ENCODE measurements at places on chromosomes 1 and 21.

DNA sequence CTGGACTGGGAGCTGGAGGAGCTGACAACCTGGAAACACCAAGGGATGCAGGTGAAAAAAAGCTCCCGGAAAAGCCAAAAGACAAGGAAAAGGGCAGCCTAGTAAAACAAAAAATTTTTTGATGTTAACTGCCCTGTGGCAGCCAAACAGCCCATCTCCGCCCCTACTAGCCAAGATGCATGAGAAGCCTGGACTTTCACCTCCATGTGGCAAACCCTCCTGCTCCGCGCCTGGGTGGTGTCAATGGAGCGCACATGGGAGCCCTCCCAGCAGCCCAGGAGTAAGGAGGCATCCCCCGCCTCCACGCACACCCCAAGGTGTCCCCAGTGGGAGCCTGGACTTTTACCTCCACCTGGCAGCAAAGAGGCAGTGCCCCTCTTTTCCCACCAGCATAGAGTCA lies 30.5 kb downstream of the LEMD1 start:
- DNase-seq, result no peak

DNA sequence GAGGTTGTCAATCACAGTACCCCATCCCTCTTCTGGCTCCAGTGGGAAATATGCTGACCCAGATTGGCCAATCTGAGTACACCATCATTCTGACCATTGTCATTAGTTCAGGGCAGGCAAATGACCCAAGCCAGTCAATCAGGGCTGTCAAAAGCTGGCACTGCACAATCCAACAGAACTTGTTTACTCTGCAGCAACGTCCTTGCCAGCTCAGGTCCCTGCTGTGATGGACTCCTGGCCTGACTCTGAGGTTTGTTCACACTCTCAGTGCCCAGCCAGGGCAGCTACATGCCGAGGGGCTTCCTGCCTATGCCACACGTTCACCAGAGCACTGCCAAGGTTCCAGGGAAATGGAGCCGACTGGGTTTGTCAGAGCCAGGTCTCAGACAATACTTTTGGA lies 14.7 kb upstream of the OVAAL start:
- no peak for DNase-seq

DNA sequence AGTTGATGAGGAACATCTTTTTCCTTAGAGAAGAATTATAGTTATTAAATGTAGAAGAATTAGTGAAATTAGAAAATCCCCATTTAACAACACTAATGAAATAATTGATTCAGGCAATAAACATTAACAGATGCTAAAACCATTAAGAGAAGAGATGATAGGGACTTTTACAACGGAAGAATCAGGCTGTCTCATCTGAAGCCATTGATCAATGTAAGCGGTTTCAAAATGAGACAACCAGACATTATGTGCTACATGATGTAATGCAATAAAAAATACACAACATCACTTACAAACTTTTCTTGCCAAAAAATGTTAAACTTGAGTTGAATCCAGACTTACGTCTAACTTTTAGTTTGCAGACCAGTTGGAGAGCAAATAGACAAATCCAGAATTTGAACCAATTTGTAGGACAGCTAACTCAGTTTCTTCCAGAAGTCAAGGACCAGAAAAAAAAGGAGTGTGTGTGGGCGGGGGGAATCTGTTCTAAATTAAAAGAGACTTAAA lies 165.4 kb upstream of the DPT start:
- DNase-seq, result no peak

- DNase-seq, result no peak
Observed at GRCh38 chr1:200530623-200531261, 89.8 kb downstream of the KIF14 start.

- no peak for DNase-seq
Observed at GRCh38 chr1:111392042-111392441, 35.5 kb downstream of the OVGP1 start.

DNA sequence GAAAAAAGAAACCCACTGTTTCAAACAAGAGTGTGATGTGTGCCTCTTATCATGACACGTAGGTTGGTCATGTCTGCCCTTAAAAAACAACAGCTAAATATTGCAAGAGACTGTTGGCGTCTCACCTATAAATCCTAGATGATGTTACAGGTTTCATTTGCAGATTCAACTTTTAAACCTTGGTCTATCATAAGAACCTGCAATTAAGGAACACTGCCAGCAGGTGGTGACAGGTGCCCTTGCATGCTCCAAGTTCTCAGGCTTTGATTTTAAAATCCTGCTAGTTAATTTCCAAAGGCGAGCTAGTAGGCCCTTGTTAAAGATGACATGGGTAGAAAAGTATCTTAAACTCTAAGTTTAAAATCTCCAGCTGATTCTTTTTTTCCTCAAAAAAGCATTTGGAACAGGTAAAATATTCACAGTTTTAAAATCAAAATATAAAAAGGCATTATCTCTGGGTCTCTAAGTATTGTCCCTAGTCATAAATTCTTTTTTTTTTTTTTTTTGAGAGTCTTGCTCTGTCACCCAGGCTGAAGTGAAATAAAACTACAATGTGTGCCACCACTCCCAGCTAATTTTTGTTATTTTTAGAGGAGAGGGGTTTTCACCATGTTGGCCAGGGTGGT lies 39.1 kb downstream of the CLSTN1 start:
- peak; percentile 48 for DNase-seq

DNA sequence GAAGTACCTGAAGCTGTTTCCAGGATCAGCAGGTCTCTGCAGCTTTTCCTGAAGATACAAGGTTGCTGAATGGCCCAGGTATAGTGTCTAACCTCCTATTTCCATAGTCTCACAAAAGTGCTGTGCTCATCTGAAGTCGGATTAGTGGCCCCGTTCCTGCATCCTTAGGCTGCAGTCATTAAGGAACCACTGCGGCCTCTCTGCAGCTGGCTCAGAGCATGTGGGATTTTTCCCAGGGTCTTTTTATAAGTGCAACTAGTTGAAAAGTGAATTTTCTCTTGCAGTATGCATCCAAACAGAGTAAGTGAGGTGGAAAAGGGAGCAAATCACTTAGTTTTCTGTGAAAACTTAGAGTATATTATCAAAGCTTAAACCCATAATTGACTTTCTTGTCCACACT lies 565.3 kb upstream of the NEGR1 start:
- DNase-seq, result no peak

DNA sequence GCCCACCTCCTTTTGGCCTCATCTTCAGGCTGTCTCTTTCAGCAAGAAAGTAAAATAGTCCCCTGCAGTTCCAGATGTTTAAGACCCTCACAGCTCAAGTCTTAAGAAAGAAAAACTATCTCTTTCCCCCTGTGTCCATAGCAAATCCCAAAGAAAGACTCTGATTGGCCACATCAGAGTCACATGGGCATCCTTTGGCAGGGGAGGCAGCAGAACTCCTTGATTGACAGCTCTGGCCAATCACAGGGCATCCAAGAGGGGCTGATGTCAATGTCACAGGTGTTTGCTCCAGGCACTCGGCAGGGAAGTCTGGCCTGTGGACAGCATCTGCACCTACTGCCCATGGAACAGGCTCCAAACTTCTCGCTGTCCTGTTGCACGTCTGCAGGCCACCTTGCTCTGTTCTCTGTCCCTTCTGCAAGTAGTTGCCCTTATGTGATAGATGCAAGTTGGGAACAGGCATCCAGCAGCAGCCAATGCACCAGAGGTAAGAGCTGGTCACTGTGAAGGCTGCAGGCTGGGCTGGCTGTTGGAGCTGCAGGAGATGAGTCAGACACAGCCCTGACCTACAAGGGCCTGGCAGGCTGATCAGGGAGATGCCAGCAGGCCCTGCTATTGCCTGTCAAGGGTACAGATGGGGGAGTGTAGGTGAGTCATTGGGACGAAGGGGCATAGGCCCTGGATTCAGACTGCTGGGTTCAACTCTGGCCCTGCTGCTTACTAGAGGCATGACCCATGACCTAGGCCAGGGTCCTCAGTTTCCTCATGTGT lies 96.8 kb upstream of the TMEM51 start:
- DNase-seq, result no peak

DNA sequence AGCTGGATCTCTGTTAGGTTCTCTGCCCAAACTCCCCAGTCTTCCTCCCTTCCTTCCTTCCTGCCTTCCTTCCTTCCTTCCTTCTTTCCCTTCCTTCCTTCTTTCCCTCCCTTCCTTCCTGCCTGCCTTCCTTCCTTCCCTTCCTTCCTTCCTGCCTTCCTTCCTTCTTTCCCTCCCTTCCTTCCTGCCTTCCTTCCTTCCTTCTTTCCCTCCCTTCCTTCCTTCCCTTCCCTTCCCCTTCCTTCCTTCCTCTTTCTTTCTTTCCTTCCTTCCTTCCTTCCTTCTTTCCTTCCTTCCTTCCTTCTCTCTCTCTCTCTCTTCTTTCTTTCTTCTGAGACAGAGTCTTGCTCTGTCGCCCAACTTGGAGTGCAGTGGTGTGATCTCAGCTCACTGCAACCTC lies 8.7 kb upstream of the LSM10 start:
- no peak for DNase-seq

GRCh38 chr1:229298420-229298819 lies 27.5 kb downstream of the RAB4A start:
- no peak for DNase-seq

- no peak for DNase-seq
Observed at GRCh38 chr1:24452922-24453485, 37.4 kb downstream of the NIPAL3 start.
